ENCODE measurements at places on chromosomes 6 and 20. TPM values are rescaled to one million over a fixed set of nuclear protein-coding genes. Genes with fewer than 3 reads are reported as not detected.

DNA sequence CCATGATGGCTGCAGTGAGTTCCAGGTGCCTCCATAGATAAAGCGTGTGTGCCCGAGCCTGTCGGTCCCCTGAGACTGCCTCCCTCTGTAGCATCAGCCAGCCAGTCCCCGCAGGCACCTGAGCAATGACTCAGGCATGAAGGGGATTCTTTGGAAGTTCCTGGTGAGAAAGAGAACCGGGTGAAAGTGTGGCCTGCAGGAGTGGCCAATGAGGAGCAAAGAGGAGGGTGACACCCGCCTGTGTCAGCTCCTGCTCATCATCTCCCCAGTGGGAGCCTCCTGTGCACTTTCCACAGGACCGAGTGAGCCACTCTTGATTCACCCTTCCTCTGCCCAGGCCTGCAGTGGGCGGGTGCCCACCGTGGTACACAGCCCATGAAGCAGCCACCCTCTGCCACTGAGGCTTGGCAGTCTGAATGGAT lies 71.2 kb upstream of the PTPN1 start:
- H3K36me3 ChIP-seq: no peaks in the 10 kb centered on the region
- peaks cover 5% of the 10 kb centered on the region for H3K27me3 ChIP-seq
- peaks cover 19% of the 10 kb centered on the region for H3K4me1 ChIP-seq
- no peak for DNase-seq

GRCh38 chr20:38245753-38246152 lies 14.8 kb downstream of the KIAA1755 start:
- no peaks in the 10 kb centered on the region for H3K36me3 ChIP-seq
- H3K4me3 ChIP-seq: no peak overlapping the region
- no peaks in the 10 kb centered on the region for H3K4me1 ChIP-seq
- peaks cover 2% of the 10 kb centered on the region for H3K27me3 ChIP-seq

DNA sequence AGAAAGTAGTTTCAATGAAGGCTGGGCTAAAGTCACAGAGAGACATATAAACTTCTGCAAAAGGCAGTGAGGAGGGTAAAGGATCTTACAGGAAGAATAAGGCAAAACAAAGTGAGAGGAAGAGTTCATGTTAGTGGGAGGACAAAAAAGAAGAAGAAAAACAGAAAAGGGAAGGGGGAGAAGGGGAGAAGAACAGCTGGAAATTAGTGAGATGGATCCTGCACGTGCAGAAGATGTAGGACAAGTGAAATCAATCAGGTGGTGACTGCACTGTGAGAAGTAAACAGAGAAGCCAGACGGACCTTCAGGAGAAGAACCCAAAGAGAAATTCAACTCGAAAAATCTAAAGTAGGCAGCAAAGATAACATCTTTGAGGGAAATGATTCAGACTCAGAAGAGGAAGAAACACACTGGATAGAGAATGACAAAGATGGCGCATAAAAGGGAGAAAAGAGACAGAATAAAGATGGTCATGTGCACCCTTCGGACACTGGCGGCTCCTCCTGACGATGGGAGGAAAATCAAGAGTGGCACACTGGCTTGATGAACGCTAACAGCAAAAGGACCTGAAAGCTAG lies 105.9 kb downstream of the MYB start:
- H3K4me3 ChIP-seq: no peak overlapping the region
- H3K36me3 ChIP-seq: peaks cover 15% of the 10 kb centered on the region
- peaks cover 6% of the 10 kb centered on the region for H3K4me1 ChIP-seq
- no peak for DNase-seq
- no peaks in the 10 kb centered on the region for H3K27me3 ChIP-seq

The PNPLA1 gene
- total RNA-seq: not detected

The ENPP3 gene
- total RNA-seq: 0.36 TPM

- peaks cover 5% of the 10 kb centered on the region for H3K27me3 ChIP-seq
- no peaks in the 10 kb centered on the region for H3K36me3 ChIP-seq
- H3K27ac ChIP-seq: no peak overlapping the region
- no peak overlapping the region for H3K4me3 ChIP-seq
Observed at GRCh38 chr6:113632220-113632864, 224.8 kb upstream of the MARCKS start.

The MCUR1 gene
- total RNA-seq: 16.4 TPM

- H3K27ac ChIP-seq: no peak overlapping the region
- DNase-seq: no peak
- no peaks in the 10 kb centered on the region for H3K36me3 ChIP-seq
- H3K4me1 ChIP-seq: no peaks in the 10 kb centered on the region
- peaks cover 10% of the 10 kb centered on the region for H3K27me3 ChIP-seq
Observed at GRCh38 chr6:160198606-160199211, 59.9 kb downstream of the SLC22A2 start.

DNA sequence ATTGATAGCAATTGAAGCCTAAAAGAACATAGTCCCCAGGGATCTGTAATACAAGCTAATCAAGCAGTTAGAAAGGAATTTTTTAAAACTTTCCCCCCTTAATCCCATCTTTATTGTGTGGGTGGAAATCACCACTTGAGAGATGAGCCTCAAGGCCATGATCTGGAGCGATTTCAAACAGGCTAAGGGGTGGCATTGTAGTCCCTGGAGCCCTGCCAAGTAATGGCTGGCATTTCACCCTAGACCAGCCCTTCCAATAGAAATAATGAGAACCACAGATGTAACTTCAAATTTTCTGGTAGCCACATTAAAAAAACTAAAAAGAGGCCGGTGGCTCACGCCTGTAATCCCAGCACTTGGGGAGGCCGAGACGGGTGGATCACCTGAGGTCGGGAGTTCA lies 46.9 kb downstream of the PRDM1 start:
- H3K36me3 ChIP-seq: no peaks in the 10 kb centered on the region
- no peak overlapping the region for H3K4me3 ChIP-seq
- peaks cover 14% of the 10 kb centered on the region for H3K4me1 ChIP-seq

GRCh38 chr6:84361372-84362192 lies 134.1 kb upstream of the CEP162 start:
- no peaks in the 10 kb centered on the region for H3K36me3 ChIP-seq
- no peaks in the 10 kb centered on the region for H3K27me3 ChIP-seq
- H3K4me1 ChIP-seq: no peaks in the 10 kb centered on the region
- H3K4me3 ChIP-seq: no peak overlapping the region

GRCh38 chr6:110430236-110430635 lies 14.9 kb upstream of the DDO start:
- no peaks in the 10 kb centered on the region for H3K36me3 ChIP-seq
- no peaks in the 10 kb centered on the region for H3K4me1 ChIP-seq
- H3K27ac ChIP-seq: no peak overlapping the region
- no peak overlapping the region for H3K4me3 ChIP-seq

DNA sequence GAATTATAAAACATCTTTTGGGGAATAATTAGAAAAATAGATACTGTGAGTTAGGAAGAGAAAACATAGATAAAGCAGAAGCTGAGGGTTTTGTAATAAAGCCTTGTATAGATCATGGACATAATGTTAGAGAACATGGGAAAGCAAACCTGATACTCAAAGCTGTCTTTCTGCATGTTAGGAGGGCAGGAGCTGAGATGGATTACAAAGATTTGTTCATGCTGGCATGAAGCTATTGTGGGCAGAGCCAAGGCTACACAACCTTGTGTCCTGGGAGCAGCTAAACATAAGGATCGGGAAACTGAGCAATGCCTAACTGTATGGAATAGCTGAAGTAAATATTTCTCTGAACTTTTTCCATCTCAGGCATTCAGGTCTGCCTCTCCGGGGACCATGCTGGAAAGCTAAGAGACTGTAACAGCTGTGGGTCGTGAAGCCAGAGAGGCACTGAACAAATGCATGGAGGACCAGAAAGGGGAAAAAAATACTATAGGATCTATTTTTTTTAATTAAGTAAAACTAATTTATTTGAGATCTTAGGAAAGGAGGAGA lies 28.2 kb upstream of the CNKSR3 start:
- no peak overlapping the region for H3K27ac ChIP-seq
- H3K27me3 ChIP-seq: peaks cover 8% of the 10 kb centered on the region
- no peak for DNase-seq

DNA sequence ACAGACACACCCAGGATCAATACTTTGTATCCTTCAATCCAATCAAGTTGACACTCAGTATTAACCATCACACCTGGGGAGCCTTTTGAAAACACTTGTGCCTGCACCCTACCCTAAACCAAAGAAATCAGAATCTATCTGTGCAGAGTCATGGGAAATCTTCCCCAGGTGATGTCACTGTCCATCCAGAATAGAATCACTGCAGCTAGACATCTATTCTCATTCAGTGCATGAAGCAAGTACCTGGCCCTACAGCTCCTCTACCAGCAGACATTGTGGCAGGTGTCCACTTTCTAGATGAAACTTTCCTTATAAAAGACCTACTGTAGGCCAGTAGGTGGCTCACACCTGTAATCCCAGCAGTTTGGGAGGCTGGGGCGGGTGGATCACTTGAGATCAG lies 262.4 kb upstream of the MARCKS start:
- no peaks in the 10 kb centered on the region for H3K27me3 ChIP-seq
- H3K4me1 ChIP-seq: no peaks in the 10 kb centered on the region
- H3K36me3 ChIP-seq: no peaks in the 10 kb centered on the region
- no peak for DNase-seq

GRCh38 chr6:167898673-167899311 lies 72.1 kb downstream of the AFDN start:
- DNase-seq: no peak
- no peak overlapping the region for H3K27ac ChIP-seq
- H3K4me1 ChIP-seq: no peaks in the 10 kb centered on the region
- H3K4me3 ChIP-seq: no peak overlapping the region

DNA sequence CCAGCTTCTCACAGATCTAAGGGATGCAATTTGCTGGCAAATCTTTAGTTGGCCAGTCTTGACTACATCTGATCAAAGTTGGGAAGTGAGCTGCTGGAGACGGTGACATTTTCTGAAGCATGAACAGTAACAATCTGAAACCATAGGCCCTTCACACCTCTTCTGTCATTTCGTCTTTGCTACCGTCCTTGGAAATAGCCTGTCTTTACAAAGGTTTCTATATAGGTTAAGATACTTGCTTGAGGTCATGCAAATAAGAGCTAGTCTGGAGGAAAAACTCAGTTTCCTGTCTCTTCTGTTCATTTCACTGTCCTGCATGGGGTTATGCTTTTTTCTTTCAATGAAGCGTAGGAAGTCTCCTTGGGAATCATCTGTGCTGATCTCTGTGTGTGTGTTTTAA lies 55.6 kb downstream of the CARMIL1 start:
- no peak overlapping the region for H3K27ac ChIP-seq
- H3K36me3 ChIP-seq: no peaks in the 10 kb centered on the region
- DNase-seq: no peak
- H3K4me1 ChIP-seq: peaks cover 4% of the 10 kb centered on the region
- no peaks in the 10 kb centered on the region for H3K27me3 ChIP-seq

- H3K4me1 ChIP-seq: peaks cover 7% of the 10 kb centered on the region
- DNase-seq: no peak
- H3K36me3 ChIP-seq: no peaks in the 10 kb centered on the region
- no peak overlapping the region for H3K4me3 ChIP-seq
- H3K27me3 ChIP-seq: peaks cover 14% of the 10 kb centered on the region
- H3K27ac ChIP-seq: no peak overlapping the region
Observed at GRCh38 chr6:146891615-146892265, 293.0 kb downstream of the ADGB start.

DNA sequence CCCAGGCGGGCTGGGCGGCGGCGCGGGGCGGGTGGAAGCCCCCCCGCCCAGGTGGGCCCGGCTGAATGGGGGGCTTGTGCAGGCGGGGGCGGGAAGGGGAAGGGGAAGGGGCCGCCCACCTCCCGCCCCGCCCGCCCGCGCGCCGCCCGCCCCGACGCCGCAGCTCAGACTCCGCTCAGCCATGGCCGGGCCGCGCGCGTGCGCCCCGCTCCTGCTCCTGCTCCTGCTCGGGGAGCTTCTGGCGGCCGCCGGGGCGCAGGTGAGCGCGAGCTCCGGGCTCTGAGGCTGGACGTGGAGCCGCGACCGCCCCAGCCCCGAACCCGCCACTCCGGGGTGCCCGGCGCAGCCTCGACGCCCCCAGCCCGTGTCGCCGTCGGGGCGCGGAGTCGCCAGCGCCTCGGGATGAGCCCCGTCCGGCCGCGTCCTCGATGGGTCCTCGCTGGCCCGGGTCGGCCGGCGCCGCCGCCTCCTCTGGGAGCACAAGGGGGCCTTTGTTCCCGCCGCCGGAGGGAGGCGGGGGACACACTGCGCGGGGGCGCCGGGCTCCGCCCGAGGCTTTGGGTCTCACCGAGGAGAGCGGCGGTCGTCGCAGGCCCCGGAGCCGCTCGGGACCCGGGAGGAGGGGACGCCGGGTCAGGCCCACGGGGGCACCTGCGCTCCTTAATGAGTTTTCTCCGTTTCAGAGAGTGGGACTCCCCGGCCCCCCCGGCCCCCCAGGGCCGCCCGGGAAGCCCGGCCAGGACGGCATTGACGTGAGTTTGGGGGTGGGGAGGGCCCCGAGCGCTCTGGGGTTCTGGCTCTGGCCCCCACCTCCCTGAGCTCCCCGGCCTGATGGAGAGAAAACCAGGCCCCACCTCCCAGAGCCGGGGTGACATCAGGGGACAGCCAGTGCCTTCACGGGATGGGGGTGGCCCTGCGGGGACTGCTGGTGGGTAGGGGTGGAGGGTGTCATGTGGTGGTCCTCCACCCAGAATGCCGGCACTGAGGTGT lies at the start of gene COL9A3:
Gene COL9A3 (plus strand): TSS at position 167 of the 990 bp plus-strand sequence. CDS start 15 bp downstream, at position 182.
- peaks cover 2% of the 10 kb centered on the region for H3K36me3 ChIP-seq
- no peak within 1 kb of the TSS for H3K27ac ChIP-seq
- DNase-seq: no peak
- no peaks in the 10 kb centered on the region for H3K4me1 ChIP-seq
- no peak within 1 kb of the TSS for H3K4me3 ChIP-seq

Measured in activated naive CD8-positive, alpha-beta T cell treated with anti-CD3 and anti-CD28 coated beads, Interleukin-2, amount 10 ng/mL, durations not matched to agents 7 days and 5 days (primary cell).